ENCODE measurements at places on chromosomes 16 and 17.
A peak's percentile ranks its signal among the peaks of the same experiment; 100 is the strongest.

DNA sequence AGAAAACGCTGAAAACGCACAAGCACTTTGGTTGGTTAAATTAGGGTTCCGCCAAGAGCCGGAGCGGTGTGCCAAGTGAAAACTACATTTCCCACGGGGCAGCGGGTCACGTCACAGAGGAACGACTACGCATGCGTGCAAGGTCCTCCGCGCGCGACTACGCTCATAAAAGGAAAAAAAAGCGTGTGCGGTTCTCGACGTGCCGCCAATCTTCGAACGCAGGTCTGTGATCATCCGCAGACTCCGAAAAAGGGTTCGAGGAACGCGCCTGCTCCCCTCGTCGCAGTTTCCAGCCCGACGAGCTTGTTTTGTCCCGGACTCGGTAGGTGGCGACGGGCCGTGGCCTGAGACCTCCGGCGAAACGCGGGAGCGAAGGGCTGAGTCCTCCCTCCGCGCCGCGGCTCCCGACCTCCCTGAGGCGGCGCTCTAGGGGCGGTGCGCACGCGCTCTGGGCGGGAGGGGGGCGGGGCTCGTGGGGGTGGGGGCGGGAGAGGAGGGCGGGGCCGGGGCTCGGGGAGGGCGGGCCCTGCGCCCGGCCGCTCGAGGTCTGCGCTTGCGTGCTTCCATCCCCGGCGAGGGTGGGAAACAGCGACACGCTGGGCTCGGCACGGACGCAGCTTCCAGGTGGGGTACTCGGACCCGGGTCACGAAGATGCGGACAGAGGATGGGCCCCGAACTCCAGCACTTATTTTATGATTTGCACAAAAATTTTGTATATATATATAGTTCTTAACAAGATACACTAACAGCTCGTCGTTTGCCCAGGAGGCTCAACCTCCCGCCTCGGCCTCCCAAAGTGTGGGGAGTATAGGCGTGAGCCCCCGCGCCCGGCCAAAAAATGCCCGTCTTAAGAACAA, at the start of gene SGF29:
SGF29 (plus strand) TSS at position 145 of the 858 bp plus-strand sequence. CDS start 27,150 bp downstream, outside the sequence.
- peak; percentile 95 for DNase-seq

DNA sequence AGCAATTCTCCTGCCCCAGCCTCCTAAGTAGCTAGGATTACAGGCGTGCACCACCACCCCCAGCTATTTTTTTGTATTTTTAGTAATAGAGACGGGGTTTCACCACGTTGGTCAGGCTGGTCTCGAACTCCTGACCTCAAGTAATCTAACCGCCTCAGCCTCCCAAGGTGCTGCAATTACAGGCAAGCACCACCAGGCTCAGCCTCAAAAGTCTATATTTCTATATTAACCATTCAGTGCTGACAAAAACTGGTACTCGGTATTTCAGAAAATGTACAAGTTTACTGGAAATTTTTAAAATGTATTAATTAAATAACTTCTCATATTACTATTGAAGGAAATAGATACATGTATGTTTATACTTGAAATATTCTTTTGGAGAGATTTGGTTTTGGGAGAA, 1.4 kb upstream of the HEXD start:
- DNase-seq, result peak; percentile 28

- no peak for DNase-seq
These were observed 440.6 kb downstream of the CDH8 start for GRCh38 chr16:61595605-61596004.

DNA sequence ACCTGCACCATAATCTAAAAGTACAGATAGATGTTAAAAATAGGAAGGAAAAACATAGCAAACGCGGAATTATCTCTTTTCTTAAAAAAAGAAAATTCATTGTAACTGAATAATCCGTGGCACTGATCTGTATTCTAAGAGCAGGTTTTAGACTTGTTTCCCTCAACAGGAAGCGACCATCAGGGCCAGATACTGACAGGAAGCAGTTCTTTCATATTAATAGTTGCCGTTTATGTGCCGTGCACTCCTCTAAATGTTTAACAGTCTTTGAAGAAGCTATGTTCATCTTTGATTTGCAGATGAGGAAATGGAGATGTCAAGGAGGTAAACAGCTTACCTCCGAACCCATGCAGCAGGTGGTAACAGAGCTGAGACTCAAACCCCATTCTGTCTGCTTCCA, 23.6 kb downstream of the DYNLRB2 start:
- DNase-seq, result no peak

- DNase-seq, result peak; percentile 53
These were observed 4.7 kb upstream of the CDH15 start for GRCh38 chr16:89166696-89167424.

GRCh38 chr17:4785311-4786105, 656 bp downstream of the VMO1 start:
- peak; percentile 50 for DNase-seq

DNA sequence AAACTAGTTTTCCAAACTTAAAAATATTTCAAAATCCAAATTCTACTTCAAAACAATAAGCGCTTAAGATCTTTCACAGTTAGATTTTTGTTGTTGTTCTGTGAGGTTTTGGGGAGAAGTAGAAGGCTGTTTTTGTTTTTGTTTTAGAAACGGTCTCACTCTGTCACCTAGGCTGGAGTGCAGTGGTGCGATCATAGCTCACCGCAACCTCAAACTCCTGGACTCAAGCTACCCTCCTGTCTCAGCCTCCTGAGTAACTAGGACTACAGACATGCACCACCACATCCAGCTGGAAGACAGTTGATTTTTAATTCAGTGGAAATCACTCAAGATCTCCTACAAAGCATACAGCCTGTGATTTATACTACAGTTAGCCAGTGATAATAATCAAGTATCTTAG, 2.7 kb downstream of the SHCBP1 start:
- no peak for DNase-seq

DNA sequence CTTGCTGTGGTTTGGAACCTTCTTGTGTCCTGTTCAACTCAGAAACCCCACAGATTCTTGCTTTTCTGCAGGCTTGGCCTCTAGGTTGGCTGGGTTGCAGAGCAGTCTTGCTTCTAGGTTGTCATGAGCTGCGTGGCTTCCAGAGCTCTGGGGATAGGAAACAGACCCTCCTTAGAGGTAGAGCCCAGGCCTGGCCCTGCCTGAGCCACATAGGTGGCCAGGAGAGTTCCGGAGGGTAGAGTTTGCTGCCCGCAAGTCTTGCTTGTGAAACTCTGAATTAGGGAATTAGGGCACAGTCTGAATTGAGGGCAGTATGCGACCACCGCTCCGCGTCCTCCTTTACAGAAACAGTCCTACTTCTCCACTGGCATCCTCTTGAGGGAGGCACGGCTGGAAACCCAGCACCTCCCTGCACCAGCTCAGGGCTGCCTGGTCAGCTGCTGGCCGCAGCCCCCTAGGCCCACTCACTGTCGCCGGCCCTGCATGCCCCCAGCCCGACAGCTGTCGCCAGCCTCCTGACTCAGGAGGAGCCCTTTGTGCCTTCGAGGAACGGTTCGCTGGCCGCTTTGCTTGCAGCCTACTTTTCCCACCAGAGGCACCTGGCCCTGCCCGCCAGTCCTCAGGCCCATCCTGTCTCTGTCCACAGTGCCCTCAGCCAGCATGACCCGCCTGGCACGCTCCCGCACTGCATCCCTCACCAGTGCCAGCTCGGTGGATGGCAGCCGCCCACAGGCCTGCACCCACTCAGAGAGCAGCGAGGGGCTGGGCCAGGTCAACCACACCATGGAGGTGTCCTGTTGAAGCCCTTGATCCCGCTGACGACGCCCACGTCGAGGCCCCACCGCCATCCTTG, 4.3 kb upstream of the SETD6 start:
- DNase-seq, result no peak

GRCh38 chr16:4416200-4417032, at the start of gene CORO7:
CORO7 (minus strand) TSS chr16:4416596; CDS start chr16:4416518, 78 bp downstream.
- DNase-seq, result peak; percentile 93

GRCh38 chr17:72812823-72813222, 279.7 kb downstream of the SLC39A11 start:
- peak; percentile 41 for DNase-seq

GRCh38 chr16:53904533-53904932, 200.6 kb downstream of the FTO start:
- no peak for DNase-seq
